ENCODE measurements at places on chromosomes 3 and 15.

DNA sequence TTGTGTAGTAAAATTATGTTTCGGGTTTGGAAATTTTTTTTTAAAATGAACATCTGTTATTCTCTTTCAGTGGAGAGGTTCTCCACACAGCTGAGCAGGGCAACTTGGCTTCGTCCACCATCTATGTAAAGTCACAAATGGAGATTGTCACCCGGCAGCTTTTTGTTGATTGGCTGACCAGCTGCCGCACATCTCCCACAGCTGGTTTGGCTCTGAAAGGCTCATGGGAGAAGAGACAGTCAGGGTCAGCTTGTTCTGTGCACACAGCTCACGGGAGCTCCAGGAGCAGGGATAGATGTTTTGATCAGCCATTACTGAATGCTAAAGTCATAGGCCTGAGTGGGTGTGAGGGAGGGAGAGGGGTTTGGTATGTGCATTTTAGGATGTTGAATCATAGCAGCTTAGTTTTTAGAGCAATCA, 12.9 kb upstream of the CCDC80 start:
- peaks cover 4% of the 10 kb centered on the region for H3K27me3 ChIP-seq
- DNase-seq = no peak
- H3K4me1 ChIP-seq = peaks cover 7% of the 10 kb centered on the region

DNA sequence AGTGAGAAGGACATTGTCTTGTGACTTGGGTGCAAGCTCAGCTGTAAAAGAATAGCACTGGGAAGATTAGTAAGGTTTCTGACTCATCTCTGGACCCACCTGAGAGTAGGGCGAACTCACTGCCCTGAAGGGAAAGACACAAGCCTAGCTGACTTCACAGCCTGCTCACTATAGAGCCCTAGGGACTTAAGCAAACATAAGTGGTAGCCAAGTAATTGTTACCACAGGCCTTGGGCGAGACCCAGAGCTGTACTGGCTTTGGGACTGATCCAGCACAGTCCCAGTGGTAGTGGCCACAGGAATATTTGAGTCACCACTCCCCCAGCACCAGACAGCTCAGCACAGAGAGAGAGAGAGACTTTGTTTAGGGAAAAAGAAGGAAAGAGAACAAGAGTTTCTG, 429.9 kb downstream of the TBL1XR1 start:
- H3K36me3 ChIP-seq = no peaks in the 10 kb centered on the region
- no peak overlapping the region for H3K27ac ChIP-seq
- no peak overlapping the region for H3K4me3 ChIP-seq
- no peak for DNase-seq
- H3K27me3 ChIP-seq = peaks cover 2% of the 10 kb centered on the region

DNA sequence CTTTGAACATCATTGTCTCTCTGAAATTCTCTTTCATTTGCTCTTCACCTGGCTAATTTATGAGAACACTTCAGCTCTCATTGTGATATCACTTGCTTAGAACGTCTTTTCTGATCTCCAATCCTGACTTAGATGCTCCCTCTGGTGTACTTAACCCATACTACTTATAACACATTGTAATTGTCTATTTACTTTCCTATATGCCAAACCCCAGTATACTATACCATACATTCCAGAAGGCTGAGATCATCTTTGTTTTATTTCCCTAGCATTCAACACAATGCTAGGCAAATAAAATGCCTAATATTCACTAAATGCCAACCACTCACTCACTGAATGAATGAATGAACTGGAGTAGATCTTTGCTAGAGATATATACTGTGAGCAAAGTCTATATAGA, 27.0 kb upstream of the PEX5L start:
- no peaks in the 10 kb centered on the region for H3K27me3 ChIP-seq
- DNase-seq = no peak
- no peaks in the 10 kb centered on the region for H3K36me3 ChIP-seq

- no peak for DNase-seq
- peaks cover 3% of the 10 kb centered on the region for H3K27me3 ChIP-seq
- no peak overlapping the region for H3K27ac ChIP-seq
- H3K4me3 ChIP-seq = no peak overlapping the region
Measured at GRCh38 chr15:84833447-84834228, 16.5 kb downstream of the ALPK3 start.

- H3K36me3 ChIP-seq = no peaks in the 10 kb centered on the region
- peak overlapping the region; percentile 35 for H3K4me3 ChIP-seq
- DNase-seq = no peak
Measured at GRCh38 chr15:59996298-59997041, 7.6 kb upstream of the FOXB1 start.

- no peak for DNase-seq
- no peak overlapping the region for H3K27ac ChIP-seq
- H3K36me3 ChIP-seq = no peaks in the 10 kb centered on the region
- H3K4me3 ChIP-seq = no peak overlapping the region
- no peaks in the 10 kb centered on the region for H3K4me1 ChIP-seq
- peaks cover 11% of the 10 kb centered on the region for H3K27me3 ChIP-seq
Measured at GRCh38 chr3:111485086-111485485, 56.9 kb upstream of the CD96 start.

GRCh38 chr3:13615019-13615528, 66.1 kb downstream of the FBLN2 start:
- H3K27me3 ChIP-seq = peaks cover 2% of the 10 kb centered on the region
- no peaks in the 10 kb centered on the region for H3K4me1 ChIP-seq
- no peak overlapping the region for H3K27ac ChIP-seq
- H3K36me3 ChIP-seq = no peaks in the 10 kb centered on the region
- DNase-seq = no peak

DNA sequence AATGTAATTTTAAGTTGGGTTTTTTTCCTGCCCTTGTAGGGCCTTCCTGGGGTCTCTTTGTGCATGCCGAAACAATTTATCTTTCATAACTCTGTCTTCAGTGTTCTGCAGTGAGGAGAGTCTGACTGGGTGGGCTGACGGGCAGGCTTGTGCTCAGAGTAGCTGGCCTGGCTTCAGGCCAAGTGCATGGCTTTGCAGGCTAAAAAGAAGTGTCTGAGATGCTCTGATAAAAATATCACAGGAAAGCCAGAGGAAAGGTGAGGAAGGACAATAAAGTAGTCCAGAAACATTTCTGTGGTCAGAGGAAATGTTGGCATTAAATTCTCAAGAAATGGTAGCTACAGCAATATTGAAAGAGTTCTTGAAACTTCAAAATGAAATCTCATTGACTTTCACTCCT, 25.5 kb downstream of the ST3GAL6 start:
- no peaks in the 10 kb centered on the region for H3K27me3 ChIP-seq
- DNase-seq = no peak
- no peaks in the 10 kb centered on the region for H3K4me1 ChIP-seq

DNA sequence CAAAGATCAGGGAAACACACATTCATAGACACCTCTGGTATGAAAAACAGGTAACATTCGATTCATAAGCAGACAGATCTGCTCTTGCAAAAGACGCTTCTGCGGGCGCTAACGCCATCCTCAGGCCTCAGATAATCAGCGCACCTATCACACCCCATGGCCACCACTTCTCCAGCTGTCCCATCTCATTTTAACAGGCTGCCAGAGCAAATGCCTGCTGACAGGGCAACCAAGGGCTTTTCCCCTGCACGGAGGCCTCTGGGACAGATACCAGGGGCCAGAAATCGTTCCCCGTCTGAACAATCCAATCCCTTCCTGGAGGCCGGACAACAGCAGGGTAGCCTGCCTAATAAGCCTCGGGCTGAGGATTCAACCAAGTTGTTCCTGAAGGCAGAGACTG, 15.2 kb downstream of the ABCC5 start:
- no peak overlapping the region for H3K27ac ChIP-seq
- H3K27me3 ChIP-seq = no peaks in the 10 kb centered on the region
- no peak for DNase-seq

DNA sequence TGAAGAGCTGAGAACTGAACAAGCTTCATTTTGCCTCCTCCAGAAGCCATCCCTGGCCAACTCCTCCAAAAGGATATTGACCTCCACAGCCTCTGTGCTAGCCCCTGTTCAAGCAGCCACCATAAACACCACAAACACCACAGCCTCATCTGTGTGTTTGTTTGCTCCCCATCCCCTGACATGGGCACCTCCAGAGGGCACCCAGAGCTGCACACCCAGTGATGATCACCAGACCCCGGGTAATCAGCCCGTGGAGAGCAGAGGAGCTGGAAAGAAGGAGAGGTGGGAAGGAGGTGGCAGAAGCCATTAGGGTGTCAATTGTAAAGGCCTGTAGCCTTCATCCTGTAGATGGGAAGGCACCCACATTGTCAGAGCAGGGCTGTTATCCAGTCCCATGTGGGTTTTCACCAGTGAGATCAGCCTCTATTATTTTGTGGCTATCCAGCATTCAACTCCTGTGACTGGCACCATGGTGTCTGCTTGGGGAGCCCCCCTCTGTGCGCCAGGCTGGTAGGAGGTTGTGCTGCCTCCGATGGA, 6.8 kb upstream of the WNT7A start:
- H3K27me3 ChIP-seq = peaks cover 5% of the 10 kb centered on the region
- peaks cover 19% of the 10 kb centered on the region for H3K4me1 ChIP-seq
- DNase-seq = no peak

- no peak overlapping the region for H3K4me3 ChIP-seq
- H3K36me3 ChIP-seq = no peaks in the 10 kb centered on the region
- DNase-seq = no peak
- peaks cover 5% of the 10 kb centered on the region for H3K4me1 ChIP-seq
- H3K27me3 ChIP-seq = peaks cover 1% of the 10 kb centered on the region
- no peak overlapping the region for H3K27ac ChIP-seq
Measured at GRCh38 chr15:50241684-50242450, 23.7 kb downstream of the HDC start.

DNA sequence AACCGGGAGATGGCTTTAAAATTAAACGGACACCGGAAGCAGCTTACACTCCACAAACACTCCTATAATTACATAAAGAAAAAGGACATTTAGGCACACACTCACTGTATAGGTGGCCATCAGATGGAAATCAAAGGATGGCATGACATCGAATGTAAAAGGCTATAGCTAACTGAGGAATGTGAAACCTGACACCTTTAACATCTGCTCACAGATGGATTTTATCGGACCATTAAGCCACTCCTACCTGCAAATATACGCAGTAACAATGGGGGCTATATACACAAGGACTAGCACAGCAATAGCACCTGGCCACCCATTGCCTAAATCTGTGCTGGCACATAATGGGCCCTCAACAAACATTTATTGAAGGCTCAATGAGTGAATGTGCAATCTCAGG, 14.5 kb upstream of the RBSN start:
- DNase-seq = no peak
- peaks cover 10% of the 10 kb centered on the region for H3K27me3 ChIP-seq
- H3K27ac ChIP-seq = no peak overlapping the region

- H3K4me1 ChIP-seq = peaks cover 7% of the 10 kb centered on the region
- peak; percentile 2 for DNase-seq
- H3K27ac ChIP-seq = no peak within 1 kb of the TSS
Measured at GRCh38 chr3:124887177-124887931, at the start of gene ITGB5. TSS of gene ITGB5 (minus strand) at chr3:124887365. CDS start at chr3:124887000, 365 bp downstream.

DNA sequence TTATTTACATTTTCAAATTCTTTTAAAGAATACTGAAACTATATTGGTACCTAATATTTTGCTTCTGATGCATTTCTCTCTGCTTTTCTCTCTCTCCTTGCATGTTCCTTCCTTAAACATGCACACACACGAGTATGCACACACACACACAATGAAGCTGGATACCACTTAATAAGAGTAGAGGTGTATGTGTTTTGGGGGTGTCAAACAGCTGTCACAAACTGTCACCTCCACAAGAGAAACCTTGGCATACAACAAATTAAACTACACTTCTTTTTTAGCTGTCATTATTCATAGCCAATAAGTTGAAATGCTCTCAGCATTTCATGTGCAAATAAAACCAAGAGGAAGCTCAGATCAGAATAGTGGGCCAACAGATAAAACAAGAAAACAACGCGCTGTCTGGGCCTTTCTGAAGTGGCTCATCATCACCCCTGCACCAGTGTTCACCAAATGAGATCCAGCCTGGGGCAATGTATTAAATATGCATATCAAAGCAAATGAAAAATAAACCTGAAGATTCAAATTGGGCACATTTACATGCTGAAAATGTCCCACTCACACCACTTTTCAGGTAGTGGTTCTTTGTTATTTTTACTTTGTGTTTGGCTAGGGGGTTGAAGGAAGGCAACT, 9.7 kb downstream of the MEIS2 start:
- no peak overlapping the region for H3K27ac ChIP-seq
- H3K4me1 ChIP-seq = peaks cover 2% of the 10 kb centered on the region
- no peaks in the 10 kb centered on the region for H3K36me3 ChIP-seq

DNA sequence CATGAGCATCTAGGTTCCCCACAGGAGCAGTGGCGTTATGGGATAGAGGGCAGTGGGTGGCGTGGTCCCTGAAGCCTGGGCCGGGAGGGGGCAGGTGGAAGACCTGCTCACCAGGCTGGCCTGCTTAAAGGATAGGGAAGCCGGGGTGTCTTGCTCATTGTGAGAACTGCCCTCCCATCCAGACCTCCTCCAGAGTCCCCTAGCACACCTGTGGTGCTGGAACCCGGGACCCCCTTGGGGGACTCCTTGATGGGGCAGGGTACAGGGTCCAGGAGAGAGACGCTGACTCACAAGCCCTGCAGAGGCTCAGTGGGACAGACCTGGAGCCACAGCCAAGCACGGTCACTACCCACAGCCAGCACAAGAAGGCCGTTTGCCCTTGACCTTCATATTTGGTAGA, 2.8 kb upstream of the RHCG start:
- peaks cover 12% of the 10 kb centered on the region for H3K27me3 ChIP-seq
- no peak overlapping the region for H3K4me3 ChIP-seq
- H3K36me3 ChIP-seq = no peaks in the 10 kb centered on the region
- no peak for DNase-seq

- no peak overlapping the region for H3K27ac ChIP-seq
- no peak for DNase-seq
- no peak overlapping the region for H3K4me3 ChIP-seq
- peaks cover 4% of the 10 kb centered on the region for H3K36me3 ChIP-seq
- no peaks in the 10 kb centered on the region for H3K27me3 ChIP-seq
Measured at GRCh38 chr3:163481738-163482137, 1596.6 kb downstream of the SI start.

GRCh38 chr3:31671976-31672375, 139.3 kb downstream of the STT3B start:
- no peak overlapping the region for H3K27ac ChIP-seq
- no peaks in the 10 kb centered on the region for H3K4me1 ChIP-seq
- no peak overlapping the region for H3K4me3 ChIP-seq
- peaks cover 2% of the 10 kb centered on the region for H3K27me3 ChIP-seq
- DNase-seq = no peak

- no peaks in the 10 kb centered on the region for H3K36me3 ChIP-seq
- no peaks in the 10 kb centered on the region for H3K27me3 ChIP-seq
- no peaks in the 10 kb centered on the region for H3K4me1 ChIP-seq
- DNase-seq = no peak
Measured at GRCh38 chr3:64891021-64891420, 203.2 kb upstream of the ADAMTS9 start.

- H3K4me1 ChIP-seq = peaks cover 51% of the 10 kb centered on the region
- peak overlapping the region; percentile 39 for H3K27ac ChIP-seq
- peaks cover 26% of the 10 kb centered on the region for H3K36me3 ChIP-seq
Measured at GRCh38 chr3:42213417-42213816, 52.6 kb downstream of the CCK start.

DNA sequence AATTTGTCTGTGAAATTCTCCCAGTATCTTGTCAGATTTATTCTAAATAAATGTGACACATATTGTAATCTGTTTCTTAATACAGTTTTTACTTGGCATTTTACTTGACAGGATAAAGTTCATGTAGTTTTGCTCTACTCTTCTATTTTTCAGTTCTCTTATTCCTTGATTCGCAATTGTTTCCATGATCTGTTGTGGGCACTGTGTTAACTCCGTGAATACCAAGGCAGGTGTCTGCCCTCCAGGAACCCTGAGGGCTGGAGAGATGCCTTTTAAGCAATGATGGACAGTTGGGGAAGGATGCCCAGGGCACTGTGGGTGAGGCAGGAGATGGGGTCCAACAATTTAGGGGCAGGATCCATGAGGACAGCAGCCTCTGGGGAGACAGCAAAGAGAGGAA, 3.1 kb downstream of the CLDN11 start:
- H3K36me3 ChIP-seq = no peaks in the 10 kb centered on the region
- no peak for DNase-seq
- H3K4me1 ChIP-seq = peaks cover 17% of the 10 kb centered on the region
- H3K27ac ChIP-seq = no peak overlapping the region

All from immature natural killer cell (primary cell).